ENCODE measurements at places on chromosomes 1 and 21.
A peak's percentile ranks its signal among the peaks of the same experiment; 100 is the strongest.

- no peak for DNase-seq
Measured at GRCh38 chr1:113674591-113674990, 84.7 kb downstream of the PHTF1 start.

GRCh38 chr21:31911138-31911907, 38.5 kb downstream of the HUNK start:
- DNase-seq, result no peak

DNA sequence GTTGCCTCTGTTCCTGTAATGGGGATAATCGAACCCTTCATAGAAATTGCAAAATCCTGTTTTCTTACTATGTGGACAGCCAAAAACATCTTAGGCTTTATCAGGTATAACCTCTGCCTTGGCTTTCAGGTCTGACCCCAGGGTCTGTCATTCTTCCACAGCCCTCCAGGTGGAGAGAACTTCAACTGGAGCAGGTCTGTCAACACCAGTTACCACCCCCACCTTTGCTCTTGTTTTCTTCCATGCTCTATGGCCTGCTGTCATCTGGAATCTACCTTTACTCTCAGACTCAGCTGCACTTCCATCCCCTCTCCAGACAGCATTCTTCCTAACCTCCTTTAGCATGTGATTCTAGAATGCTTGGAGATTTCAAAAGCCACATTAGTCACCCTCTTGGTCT, 10.4 kb upstream of the GJA9 start:
- DNase-seq, result no peak

DNA sequence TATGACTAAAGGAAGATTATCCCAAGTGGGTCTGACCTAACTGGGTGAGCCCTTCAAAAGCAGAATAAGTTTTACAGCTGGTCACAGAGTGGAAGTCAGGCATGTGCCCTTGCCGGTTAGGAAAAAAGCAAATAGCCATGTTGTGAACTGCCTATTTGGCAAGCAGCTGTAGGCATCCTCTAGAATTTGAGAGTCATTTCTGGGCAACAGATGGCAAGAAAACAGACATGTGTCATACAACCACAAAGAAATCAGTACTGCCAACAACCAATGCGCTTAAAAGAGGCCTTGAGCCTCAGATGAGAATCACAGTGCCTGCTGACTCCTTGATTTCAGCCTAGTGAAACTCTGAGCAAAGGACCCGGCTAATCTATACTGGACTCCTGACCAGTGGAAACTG, 26.8 kb downstream of the LRRC53 start:
- no peak for DNase-seq

DNA sequence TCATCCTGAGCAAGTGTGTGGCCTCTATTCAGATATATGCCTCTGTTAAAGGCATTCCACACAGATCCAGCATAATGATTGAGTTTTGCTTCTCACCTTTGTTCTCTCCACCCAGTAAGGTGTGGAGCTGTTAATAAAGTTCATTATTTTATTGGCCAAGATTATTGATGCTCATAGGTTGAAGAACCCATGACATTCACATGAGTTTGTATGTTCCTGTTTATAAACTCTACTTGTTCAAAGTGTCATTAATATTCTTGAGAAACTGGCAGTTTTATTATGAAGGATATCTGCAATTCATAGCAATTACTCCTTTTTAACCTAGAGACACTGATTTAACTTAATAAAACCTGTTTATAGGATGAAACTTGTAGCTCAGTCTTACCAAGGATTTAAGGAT, 22.0 kb downstream of the IVNS1ABP start:
- DNase-seq, result no peak

DNA sequence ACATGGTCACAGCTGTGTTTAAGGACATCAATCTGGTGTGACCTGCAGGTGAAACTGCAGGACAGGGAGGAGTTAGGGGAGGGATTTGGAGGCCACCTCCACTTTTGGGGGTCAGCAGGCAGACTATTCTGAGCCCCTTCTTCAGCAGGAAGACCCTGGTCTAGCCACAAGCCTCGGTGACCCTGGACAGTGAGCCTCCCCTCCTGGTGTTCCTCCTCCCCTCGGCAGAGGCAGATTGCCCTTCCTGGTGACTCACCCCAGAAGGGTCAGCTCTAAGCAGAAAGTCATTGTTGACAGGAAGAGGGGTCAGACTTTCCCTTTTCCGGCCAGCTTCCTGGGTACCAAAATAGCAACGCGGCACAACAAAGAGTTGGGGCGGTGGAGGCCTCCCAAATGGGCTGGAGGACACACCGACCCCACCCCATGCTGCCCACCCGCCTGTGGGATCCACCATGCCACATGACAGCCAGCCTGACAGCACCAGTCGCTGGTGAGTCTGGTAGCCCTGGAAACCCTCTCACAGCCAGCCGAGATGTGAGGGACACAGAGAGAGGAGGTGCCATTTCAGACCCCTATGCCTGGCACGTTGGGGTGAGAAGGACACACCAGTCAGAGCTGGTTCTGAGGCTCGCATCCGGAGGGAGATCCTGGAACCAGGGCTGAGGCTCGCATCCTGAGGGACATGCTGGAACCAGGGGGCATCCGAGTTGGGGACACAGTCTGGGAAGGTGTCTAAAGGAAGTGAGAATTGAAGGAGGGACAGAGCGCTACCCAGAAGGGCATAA, 14.7 kb upstream of the CSF1 start:
- no peak for DNase-seq

- DNase-seq, result peak; percentile 6
Measured at GRCh38 chr1:201223852-201224665, 33.4 kb downstream of the IGFN1 start.

- no peak for DNase-seq
Measured at GRCh38 chr1:3249631-3250501, 180.9 kb downstream of the PRDM16 start.

GRCh38 chr21:31914472-31914871, 41.7 kb downstream of the HUNK start:
- DNase-seq, result no peak

DNA sequence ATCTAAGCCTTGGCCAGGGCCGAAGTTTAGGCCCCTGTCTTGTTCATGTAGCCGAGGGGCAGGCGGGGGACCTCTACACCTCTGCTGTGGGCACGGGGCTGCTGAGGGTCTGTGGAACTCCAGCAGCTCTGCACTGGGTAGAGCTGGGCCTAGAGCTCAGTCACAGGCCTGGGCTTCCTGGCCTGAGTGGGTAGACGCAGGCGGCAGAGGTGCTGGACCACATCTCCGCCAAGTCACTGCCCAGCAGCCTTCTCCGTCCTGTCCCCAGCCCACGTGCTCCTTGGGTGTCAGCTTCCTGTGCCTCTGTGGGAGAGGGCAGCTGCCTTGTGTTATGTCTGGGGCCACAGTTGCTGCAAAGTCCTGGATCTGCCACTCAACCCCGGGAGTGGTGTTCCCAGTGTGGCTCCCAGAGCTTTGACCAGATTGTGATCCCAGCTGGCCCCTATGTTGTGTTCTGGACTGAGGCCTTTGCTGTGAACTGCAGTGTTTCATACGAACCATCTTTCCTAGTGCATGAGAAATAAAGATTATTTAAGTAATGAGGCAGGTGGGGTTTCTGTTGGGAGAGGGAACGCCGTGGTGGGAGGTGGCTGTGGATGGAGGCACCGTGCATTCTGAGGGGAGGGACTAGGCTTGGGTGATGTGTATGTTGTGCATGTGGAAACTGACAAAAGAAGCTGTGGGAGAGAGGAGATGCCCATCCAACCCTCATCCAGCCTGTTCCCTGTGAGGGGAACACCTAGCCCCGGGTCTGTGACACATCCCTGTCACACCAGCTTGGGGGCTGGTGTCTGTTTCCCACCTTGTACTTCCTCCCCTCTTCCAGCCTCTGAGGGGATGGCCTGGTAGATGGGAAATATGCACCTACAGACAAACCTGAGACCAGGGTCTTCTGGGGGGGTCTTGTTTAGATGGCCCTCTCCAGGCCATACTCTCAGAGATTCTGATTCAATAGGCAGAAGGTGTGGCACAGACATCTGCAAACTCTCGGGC, 12.2 kb downstream of the AMPD2 start:
- no peak for DNase-seq

DNA sequence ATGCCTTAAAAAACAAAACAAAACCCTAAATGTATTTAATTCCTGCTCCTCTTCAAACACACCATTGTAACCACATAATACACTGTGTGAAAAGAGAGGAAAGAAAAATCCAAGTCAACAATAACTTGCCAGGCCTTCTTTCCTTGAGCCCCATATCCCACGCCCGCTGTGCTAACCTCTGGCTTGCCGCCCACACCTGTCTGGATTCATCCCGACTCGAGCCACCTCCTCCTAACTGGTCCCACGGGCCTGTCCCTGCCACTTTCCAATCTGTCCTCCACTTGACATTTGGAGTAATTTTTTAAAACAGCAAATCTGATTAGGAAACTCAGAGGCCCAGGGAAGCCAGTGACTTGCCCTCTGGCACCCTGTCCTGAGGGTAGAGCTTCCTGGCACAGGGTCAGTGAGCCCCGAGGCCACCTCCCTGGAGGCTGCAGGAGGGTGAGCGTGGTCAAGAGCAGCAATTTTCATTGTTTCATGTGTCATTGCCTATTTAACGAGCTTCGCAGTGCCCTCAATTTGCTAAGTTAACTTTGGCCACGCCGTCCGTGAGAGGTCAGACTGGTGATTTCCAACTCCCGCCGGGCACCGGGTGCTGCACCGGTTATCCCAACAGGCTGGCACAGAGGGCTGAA, 54.1 kb downstream of the B3GALT5 start:
- no peak for DNase-seq

DNA sequence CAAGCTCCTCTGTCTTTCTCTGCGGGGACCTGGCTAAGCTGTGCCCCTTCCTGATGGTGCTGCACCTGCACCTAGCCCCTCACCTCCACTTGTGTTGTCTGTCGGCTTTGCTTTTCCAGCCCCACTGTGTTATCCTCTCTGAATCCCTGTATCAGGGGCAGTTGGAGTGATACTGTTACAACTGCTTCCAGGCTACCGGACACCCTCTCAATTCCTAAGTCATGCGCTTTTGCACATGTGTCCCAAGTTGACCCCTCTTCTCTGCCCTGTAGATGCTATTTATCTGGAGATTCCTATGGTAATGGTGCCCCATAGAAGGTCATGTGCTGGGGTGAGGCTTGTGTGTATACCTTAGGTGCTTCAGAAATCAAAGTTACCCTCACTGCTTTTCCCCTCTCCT, 58.9 kb downstream of the TBCE start:
- DNase-seq, result no peak

GRCh38 chr1:169371404-169371803, 3.4 kb downstream of the BLZF1 start:
- DNase-seq, result no peak

DNA sequence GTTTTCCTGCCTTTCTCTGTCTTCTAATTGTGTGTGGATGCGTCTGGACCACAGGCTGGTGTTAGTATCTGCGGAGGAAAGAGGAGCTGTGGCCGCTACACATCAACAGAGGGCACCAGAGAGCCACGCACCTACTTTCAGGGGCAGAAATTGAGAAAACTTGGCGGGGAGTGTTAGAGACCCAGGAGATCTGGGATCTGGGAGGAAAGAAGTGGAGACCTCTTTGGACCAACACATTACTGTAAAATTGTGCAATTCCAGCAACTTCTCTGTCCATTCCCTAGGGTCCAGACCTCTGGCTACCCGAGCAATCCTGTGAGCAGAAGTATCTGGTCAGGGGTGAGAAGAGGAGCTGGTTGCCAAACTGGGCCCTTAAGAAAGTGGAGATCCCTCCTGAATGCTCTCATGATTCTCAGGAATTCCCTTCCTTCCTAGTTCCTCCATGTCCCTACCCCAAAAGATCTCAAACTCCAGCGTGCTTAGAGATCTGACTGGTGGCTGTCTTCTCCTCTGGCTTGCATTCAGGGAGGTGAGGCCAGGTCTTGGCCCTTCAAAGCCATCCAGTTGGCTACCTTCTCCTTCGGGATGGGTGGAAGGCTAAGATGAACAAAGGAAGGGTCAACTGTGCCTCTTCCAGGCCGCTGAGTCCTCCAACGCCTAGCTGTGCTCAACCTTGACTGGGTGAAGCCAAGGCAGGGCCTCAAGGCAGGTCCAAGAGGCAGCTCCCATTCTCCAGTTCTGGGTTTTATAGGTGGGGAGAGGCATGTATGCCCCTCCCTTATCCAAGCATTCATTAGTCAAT, 1.2 kb upstream of the KIRREL1 start:
- peak; percentile 86 for DNase-seq

GRCh38 chr1:31643976-31644559, 608 bp downstream of the PEF1 start:
- no peak for DNase-seq

- no peak for DNase-seq
Measured at GRCh38 chr1:14141656-14142055, 441.7 kb downstream of the PRDM2 start.

DNA sequence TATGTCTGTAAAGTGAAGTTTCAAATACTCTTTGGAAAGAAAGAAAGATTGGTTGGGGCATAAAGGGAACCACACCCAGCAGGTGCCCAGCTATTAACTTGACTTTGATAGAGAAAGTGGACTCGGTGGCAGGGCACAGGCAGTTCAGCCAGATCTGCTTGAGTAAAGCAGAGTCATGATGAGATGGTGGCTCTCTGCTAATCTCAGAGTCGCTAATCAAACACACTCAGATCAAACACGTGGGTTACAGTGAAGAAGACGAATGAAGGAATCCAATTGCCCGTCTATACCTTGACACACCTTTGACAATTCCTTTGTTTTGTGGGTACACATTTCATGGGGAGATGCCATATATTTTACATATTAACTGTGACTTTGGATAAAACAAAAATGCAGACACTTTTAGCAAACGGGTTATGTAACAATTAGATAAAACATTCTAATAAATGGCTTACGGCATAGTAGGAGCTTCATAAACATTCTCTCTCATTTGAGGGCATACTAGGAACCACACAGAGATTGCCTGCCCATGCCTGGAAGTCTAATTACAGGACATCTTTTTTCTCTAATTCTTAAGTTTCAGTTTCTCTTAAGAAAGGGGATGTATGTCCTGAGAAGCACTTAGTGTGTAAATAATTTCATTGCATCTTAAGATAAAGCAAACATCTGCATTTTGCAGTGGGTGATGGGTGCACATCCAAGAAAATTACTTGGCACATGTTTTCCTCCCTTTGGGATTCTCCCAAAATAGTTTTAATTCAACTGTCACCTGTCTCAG, 7.2 kb downstream of the CBR1 start:
- DNase-seq, result no peak

DNA sequence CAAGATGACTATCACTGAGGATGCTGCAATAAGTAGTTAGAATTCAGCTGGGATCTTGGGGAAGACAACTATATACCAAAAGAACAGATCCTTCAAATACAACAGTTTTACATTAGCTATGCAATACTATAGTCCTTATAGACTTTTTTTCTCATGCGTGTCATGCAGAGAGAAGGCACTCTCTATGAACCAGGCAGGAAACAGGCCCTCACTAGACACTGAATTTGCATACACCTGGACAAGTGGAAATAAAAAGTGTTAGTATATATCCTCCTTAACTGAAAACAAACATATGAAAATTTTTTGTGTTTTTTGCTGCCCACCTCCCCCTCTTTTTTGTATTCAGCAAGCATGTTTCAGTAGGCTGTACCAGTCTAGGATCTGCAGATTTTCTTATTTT, 29.9 kb downstream of the TMCO1 start:
- DNase-seq, result no peak

GRCh38 chr1:23984417-23985186, 4.5 kb upstream of the SRSF10 start:
- peak; percentile 52 for DNase-seq

- no peak for DNase-seq
Measured at GRCh38 chr1:178628637-178629251, 96.3 kb upstream of the RALGPS2 start.

GRCh38 chr1:228861832-228862180, 126.5 kb downstream of the RHOU start:
- no peak for DNase-seq

All from right hindlimb (tissue), 1 donor.